ENCODE measurements at places on chromosomes 1 and 21.

- DNase-seq: no peak
Observed at GRCh38 chr1:167022384-167022783, 33.3 kb downstream of the MAEL start.

DNA sequence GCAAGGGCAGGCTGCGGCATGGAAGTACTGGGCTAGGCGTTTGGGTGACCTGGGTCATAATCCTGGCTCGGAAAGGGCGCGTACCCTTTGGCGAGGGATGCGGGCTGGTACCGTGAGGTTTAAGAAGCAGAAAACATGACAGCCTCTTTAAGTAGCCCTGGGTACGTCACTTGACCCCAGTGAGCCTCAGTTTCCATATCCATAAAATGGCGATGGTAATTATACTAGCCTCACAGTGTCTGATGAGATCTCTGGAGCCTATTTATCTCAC, 700 bp downstream of the PIGV start:
- DNase-seq: no peak

- no peak for DNase-seq
Observed at GRCh38 chr21:15722591-15723324, 7.0 kb upstream of the USP25 start.

- DNase-seq: no peak
Observed at GRCh38 chr1:169118227-169118626, 11.7 kb downstream of the ATP1B1 start.

DNA sequence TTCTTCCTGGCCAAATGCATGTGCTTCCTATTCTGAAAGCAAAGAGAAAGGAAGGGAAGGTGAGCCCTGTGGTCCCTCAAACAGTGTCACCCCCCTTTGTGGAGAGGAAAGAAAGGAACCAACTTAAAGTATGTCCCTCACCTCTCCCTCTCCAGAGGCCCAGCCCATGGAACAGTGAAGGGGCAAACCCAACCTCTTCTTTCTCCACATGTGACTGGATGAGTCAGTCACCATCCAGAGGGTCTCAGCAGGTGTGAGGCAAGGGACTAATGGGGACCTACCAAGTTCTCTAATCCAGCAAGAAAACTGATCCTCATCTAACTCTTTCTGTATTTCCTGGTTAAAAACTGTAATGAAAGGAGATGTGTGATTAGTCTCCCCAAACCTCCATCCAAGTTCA, 145.7 kb downstream of the EDEM3 start:
- DNase-seq: no peak

DNA sequence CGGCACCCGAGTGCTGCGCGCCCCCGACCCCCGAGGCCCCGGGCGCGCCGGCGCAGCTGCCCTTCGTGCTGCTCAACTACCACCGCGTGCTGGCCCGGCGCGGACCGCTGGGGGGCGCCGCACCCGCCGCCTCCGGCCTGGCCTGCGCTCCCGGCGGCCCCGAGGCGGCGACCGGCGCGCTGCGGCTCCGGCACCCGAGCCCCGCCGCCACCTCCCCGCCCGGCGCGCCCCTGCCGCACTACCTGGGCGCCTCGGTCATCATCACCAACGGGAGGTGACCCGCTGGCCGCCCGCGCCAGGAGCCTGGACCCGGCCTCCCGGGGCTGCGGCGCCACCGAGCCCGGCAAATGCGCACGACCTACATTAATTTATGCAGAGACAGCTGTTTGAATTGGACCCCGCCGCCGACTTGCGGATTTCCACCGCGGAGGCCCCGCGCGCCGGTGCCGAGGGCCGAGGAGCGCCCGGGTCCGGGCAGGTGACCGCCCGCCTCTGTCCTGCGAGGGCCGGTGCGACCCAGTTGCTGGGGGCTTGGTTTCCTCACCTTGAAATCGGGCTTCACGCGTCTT, 49.0 kb downstream of the SIM2 start:
- peak; percentile 72 for DNase-seq

DNA sequence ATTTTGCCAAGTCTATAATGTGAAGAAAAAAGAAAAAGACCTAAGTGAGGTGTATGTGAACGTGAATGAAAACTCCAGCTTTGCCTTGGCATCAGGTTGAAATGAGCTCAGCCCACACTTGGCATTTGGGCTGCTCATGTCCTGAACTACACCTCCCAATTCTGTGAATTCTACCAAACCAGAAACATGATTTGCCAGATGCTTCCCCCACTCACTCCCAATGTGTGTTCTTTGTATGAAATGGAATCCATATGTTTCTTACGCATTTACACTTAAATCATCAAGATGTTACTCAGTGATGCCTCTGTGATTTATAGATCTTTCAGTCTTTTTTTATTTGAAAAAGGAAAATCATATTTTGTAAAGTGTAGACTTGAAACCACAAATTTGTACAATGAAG, 32.8 kb upstream of the RUNX1 start:
- no peak for DNase-seq

DNA sequence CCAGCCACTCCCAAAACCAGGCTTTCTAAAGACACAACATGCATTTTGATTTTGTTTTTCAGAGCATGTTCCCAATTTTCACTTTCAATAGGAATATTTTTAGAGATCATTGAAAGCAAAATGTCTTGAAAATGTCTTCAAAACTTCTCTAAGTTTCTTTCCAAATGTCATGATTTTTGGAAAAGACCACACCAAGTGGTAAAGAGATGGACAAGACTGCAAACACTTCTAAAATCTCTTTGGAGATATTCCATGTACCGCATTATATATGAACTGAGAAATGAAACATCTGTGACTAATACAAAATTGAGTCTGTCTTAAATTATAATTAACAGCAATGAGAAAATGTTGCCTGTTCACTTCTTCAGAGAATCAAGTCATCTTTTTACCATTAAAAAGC, 418.0 kb upstream of the PKN2 start:
- DNase-seq: no peak
